ENCODE measurements at places on chromosomes 4 and X.

- DNase-seq, result no peak
These were observed 35.9 kb downstream of the GRID2 start for GRCh38 chr4:92339676-92340075.

DNA sequence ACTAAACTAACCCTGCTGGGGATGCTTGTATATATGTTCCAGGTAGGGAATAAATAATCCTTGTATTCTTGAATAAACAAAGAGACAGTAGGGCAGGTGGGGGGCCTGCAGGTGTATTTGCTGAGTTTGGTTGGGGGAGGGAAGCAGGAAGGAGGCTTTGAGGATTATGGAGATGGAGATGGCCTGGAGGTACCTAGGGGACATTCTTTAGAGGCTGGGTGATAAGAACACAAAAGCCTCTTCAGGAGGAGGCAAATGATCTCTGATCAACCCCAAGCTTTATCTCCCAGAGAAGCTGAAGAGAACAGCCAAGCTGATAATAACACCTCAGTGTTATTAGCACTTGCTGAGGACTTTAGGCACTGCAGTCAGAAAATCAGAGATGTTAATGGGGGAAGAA is 187.7 kb downstream of the MGST2 start:
- DNase-seq, result no peak

DNA sequence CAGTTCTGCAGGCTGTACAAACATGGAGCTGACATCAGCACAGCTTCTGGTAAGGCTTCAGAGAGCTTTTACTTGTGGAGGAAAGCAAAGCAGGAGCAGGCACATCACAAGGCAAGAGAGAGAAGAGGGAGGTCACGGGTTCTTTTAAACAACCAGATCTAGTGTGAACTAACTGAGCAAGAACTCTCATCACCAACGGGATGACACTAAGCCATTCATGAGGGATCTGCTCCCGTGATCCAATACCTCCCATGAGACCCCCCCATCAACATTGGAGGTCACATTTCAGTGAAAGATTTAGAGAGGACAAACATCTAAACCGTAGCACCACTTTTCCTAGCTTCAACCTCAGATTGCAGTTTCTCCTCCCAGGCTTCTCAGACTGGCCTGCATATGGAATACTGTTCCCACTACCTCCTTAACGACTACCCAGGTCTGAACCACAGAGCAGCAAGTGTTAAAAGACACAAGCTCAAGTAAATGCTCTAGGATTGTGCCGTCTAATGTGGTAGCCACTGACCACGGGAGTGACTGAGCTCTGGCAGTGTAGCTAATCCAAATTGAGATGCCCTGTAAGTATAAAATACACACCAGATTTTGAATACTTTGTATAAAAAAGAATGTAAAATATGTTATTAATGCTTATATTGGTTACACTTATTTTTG is 192.7 kb downstream of the PTTG2 start:
- DNase-seq, result no peak

DNA sequence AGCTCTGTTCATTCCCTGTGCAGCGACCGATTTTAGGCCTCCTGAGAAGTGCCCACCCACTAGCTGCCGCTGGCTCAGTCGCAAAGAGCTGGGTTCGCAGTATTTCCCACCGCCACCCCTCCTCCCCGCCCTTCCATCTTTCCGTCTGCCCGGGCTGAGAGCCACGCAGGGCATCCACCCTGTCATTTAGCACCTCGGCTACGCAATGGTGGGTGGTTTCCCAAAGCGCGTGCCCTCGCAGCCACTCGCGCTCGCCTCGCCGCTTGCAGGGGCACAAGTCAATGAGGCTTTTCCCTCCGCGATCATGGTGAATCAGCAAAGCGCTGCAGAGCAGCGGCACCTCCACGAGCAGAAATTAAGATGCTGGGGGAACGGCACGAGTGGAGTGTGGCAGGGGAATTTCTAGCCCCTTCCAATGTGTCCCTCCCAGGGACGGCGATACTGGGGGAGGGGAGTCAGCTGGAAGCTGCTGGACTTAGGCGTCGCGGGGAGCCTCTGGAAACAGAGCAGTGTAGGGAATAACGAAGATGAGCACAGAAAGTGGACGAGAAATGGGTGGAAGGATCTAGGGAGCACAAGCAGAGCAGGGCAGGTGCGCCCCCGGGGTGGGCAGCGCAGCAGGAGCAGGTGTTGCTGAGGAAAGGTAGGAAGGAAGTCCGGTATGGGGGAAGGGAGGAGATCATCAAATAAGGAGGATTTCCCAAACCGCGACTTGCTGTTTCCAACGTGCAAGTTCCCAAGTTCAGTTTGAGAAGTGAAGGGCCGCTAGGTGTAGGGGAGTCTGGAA is 2.4 kb upstream of the PTCHD1 start:
- no peak for DNase-seq

DNA sequence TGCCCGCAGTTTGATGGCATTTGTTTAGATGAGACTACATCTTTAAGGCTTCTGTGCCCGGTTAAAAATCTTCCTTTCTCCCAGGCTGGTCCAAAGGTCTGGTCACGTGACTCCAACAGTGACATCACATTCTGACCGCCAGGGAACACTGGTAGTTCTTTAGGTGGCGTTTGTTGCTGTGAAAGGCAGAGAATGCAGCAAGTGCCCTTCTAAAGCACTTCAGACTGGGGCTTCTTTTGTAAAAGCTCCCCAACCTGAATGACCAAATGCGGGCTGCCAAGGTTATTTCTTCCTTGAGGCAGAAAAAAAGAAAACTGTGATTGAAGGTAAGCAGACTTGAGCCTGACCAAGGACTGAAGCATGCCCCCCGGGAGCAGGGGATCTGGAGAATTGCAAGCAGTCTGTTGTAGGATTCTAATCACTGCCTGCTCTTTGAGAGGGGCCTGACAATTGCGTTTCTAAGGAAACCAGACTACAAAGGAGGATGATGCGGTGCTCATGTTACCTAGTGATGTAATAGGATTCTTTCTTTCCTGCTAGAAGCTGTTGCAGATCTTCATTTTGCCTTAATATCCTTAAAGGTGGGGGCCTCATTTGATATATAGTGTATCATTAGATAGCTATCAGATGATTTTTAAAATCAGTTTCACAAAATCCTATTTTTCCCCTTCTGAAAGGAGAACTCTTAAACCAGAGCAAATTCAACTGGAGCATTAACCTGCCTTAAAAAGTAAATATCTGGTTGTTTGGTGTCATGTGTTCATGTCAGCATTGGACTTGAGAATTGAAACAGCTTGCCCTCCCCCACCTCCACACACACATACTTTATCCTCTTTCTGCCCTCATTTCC is 133.1 kb downstream of the AKAP4 start:
- no peak for DNase-seq

- no peak for DNase-seq
These were observed 6.8 kb downstream of the C1QTNF7 start for GRCh38 chr4:15434676-15435075.

DNA sequence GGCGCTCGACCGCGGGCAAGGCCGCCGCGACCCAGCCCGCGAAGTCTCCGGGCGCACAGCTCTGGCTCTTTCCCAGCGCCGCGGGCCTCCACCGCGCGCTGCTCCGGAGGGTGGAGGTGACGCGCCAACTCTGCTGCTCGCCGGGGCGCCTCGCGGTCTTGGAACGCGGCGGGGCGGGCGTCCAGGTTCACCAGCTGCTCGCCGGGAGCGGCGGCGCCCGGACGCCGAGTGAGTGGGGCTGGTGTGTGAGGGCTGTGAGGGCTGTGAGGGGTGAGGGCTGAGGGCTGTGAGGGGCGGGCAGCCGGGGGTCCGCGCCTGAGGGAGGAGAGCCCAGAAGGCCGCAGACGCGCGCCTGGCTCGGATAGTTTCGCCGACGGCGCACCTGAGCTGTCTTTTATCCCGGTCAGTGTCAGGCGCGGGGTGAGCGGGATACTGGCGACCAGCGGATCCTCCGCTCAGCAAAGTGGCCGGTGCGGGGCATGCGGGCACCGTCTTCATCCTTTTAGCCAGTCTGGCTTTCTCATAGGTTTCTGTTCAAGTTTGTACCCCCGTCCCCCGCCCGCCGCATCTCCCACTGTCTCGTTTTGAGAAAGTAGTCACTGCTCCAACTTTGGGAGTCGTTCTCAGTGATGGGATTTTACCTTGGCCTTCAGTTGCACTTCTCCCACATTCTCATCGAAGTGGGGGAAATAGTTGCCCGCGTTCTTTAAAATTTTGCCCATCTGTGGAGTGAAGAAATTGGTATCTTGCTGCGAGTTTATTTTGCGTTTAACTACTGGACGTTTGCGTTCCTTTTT is 586 bp downstream of the HERC5 start:
- peak; percentile 16 for DNase-seq

GRCh38 chrX:106906361-106906760 is 3.2 kb upstream of the RIPPLY1 start:
- no peak for DNase-seq

GRCh38 chrX:103817502-103817901 is 14.6 kb downstream of the RAB9B start:
- DNase-seq, result peak; percentile 70

GRCh38 chr4:185735866-185736400 is 76.1 kb downstream of the SORBS2 start:
- no peak for DNase-seq

- peak; percentile 61 for DNase-seq
These were observed 241.1 kb downstream of the MAPK10 start for GRCh38 chr4:86118711-86119110.

DNA sequence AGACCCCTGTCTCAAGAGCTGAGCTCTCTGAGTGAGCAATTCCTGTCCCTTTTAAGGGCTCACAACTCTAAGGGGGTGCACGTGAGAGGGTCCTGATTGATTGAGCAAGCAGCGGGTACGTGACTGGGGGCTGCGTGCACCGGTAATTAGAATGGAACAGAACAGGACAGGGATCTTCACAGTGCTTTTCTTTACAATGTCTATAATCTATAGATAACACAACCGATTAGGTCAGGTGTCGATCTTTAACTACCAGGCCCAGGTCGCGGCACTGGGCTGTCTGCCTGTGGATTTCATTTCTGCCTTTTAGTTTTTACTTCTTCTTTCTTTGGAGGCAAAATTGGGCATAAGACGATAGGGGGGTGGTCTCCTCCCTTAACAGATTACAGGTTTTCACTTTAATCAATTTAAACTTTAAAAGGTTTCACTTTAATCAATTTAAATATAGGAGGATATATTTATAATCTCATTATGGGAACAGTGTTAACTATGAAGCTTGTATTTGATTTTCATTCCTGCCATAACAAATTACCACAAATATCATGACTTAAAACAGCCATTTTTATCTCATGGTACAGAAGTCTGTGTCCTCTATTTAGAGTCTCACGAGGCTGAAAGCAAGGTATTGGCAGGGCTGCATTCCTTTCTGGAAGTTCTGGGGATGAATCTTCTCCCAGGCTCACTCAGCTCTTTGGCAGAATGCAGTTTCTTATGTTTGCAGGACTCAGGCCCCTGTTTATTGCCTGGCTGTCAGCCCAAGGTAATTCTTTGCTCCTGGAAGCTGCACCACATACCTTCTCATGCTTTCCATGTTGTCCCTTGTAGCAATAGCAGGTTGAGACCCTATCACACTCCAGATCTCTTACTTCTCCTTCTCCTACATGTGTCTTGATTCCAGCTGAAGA is 5.2 kb downstream of the SPATA4 start:
- no peak for DNase-seq

- DNase-seq, result no peak
These were observed 752 bp upstream of the ATP6AP2 start for GRCh38 chrX:40579900-40580536.

- no peak for DNase-seq
These were observed 42.8 kb upstream of the CCSER1 start for GRCh38 chr4:90084277-90084966.

DNA sequence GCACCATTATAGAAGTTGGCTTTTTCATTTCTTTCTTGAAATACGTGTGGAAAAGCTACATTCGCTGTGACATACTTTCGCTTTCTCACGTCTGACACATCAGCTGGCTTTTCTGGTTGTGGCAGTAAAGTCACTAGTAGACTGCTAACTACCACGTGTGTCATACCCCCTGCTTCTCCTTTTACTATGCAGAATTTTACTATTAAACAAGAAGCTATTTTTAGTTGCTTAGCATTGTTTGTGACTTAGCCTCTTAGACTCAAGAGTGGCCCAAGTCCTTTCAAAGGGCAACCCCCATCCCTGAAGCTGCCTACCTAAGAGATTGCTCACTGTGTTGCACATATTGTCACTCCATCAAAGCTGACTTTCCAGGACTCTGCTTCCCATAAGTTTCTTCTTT is 2.1 kb upstream of the IL2 start:
- DNase-seq, result no peak

DNA sequence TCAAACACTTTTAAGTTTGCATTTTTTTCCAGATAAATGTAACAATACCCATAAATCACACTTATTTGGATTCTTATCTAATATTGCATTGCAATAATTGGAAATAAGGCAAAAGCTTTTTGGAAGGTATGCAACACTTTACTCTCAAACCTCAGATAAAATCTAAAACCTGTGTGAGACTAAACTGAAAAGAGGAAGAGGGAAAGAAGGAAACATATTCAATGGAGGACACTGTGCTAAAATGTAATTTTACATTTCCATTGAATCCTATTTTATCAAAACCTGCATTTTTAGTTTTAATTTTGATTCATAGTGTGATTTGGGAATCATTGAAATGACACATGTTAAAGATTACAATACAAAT is 99.4 kb downstream of the HPGD start:
- no peak for DNase-seq

- DNase-seq, result no peak
These were observed 15.3 kb downstream of the KLHL2 start for GRCh38 chr4:165222651-165222994.

DNA sequence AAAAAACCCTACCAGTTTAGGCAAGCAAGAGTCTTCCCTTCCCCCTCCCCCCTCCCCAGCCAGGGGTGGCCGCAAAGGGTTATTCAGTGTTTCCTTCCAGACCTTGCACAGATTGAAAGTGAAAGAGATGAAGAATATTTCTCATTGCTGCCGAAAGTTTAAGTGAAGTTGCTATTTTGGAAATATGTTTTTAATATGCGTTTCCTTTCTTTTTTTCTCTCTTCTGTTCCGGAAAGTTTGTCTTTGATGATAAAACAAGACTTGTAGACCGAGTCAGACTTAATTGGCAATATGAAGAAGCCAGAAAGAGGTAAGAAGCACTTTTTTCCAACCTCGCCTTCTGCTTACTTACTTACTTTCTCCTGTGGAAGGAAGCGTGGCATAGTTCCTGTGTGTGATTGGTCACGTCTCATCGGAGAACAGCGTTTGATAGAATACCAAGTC is 58.5 kb upstream of the CLCN4 start:
- no peak for DNase-seq

GRCh38 chrX:10008483-10009056 is 41.4 kb downstream of the CLDN34 start:
- DNase-seq, result no peak

- DNase-seq, result no peak
These were observed 3.0 kb downstream of the WWC2 start for GRCh38 chr4:183101956-183102480.

GRCh38 chr4:143939528-143939927 is 34.2 kb upstream of the GYPE start:
- DNase-seq, result no peak

All from muscle of back (tissue), 13 donors.